Germinal center (tissue), 1 donor: ENCODE measurements at places on chromosomes 2 and 18.

DNA sequence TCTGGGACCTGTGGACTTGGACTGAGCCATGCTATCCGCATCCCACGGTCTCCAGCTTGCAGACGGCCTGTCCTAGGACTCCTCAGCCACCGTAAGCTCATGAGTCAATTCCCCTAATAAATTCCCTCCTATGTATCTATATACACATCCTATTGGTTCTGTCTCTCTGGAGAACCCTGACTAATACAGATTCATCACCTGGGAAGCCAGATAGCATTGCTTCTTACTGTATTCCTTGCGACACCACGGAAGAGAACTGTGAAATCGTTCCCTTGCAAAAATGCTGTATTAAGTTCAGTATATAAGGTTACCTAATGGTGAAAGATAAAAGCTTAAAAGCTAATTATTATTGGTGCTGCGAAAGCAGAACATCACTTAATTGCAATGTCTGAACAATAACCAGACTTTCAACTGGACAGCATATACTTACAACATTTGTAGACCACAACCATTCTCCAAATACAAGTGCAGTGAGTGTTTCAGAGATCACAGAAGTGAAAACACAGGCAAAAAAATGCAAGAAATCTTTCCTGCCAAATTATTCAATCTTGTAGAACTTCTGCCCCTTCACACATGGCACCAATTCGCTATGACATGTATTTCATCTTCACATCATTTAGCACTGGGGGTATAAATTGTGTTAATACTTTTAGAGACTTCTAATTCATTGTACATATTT lies 352.9 kb downstream of the TXNL1 start:
- DNase-seq = no peak

DNA sequence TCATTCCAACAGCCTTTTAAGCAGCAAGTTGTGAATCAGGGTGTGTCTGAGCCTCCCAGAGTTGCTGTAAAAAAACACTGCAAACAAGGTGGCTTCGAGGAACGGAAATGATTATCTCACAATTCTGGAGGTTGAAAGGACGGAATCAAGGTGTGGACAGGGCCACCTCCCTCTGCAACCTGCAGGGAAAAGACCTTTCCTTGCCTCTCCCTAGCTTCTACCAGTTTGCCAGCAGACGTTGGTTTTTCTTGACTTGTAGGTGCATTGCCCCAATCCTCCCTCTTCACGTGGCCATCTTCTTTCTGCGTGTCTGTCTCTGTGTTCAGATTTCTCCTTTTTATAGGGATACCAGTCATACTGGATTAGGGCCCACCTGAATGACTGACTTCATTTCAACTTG lies 24.8 kb upstream of the TMEM131 start:
- no peak for DNase-seq

GRCh38 chr2:161353543-161353942 lies 45.3 kb downstream of the PSMD14 start:
- DNase-seq = no peak

GRCh38 chr2:216546641-216547403 lies 48.2 kb downstream of the RPL37A start:
- no peak for DNase-seq

DNA sequence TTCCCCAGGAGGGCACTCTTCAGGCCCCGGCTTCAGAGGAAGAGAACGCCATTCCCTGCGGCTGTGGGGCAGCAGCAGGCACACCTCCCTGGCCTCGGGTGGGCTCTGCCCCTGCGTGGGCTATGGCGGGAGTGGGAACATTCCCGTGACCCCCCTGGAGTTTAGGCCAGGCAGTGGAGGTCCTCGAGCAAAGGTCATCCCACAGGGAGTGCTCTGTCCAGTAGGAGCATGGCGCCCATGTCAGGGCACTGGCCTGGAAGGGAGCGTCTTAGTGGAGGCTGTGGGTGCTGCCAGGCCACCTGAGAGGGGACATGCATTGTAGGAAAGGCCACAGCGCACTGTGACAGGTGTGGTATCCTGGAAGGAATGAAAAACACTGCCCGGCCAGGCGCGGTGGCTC lies 9.2 kb upstream of the NFATC1 start:
- no peak for DNase-seq

GRCh38 chr2:136059036-136059472 lies 58.9 kb downstream of the CXCR4 start:
- DNase-seq = no peak

GRCh38 chr2:2563309-2563860 lies 232.3 kb upstream of the MYT1L start:
- no peak for DNase-seq

DNA sequence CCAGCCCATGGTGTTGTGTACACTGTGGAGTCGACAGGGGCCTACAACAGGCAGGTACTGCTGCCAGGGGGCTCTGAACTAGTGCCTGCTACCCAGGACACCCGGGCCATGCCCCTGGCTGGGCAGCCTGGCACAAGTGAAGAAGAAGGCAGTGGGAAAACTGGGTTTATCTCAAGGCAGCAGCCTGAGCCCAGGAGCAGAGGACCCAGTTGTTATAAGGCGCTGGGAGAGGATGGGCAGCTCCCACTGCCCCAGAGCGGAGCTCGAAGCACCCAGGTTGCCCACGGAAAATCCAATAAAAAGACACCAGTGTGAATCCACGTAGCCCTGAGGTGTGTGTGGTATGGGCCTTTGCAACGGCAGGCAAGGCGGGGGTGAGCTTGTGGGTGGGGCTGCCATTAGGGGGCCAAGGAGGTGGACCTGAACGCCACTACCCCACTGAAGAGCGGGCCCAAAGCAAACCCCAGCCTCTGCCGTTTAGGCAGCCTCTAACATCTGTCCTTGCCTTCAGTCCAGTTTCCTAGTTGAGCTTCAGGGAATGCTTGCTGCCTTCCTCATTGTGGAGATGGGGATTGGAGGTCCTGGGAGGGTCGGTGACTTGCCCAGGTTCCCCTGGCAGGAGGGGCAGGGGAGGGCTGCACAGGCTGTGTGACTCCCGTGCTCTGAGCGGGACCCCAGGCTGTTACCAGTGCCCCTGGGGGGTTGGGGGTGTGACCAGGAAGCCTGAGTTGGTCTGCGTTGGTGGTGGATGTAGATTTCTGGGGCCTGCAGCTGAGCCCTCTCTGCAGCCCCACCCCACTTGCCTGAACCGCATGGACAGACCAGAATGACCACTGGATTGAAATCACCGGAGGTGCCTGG lies 16.0 kb downstream of the ARID5A start:
- DNase-seq = no peak

DNA sequence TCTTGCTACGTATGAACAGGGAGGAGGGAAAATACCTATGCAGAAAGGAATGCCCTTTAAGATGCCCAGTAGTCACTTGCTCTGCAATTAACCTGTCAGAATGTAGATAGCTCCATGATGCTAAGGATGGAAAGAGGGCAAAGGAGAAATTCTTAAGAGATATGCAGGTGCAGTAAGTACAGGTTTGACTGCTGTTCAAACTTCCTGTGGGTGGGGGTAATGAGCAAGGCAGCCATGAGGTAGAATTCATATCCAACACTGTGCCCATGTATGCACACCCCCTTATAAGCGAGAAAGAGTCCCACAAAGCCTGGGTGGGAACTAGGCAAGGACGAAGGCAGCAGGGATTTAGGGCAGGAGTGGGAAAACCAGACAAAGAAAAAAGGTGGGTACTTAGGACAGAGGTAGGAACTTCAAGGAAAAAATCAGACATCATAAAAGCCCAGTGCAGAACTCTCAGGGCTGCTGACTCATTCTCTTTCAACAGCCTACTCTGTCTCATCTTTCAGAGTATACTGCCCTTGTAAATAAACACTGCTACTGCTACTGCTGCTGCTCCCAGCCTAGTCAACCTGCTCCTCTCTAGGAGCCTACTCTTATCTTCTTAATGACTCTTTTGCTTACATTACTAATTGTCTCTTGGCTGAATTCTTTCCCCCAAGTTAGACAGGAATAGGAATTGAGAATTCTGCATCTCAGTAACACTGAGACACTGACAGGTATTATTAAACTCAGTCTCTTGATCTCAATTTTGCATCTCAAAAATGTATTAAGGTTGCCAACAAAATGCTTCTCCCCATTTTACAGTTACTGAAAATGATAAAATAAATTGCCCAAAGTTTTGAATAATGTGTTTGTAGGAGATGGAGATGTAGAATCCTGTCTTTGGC lies 189.0 kb downstream of the PTH2R start:
- no peak for DNase-seq

DNA sequence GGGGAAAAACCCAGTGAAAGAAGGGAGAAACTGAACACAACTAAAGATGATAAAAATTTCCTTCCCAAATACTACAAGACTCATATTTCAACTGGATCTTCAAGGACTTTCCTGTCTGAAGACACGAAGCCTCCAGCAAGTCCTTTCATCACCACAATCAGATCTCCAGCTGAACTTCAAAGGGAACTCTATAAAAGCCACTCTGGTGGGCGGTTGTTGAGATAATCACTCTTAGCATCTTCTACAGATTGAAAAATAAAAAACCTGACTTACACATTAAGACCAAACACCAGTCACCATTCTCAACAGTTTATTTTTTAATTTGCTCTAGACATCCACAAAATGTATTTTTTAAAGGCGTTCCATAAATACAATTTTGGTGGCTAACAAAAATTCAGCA lies 4.4 kb downstream of the REV1 start:
- no peak for DNase-seq

- DNase-seq = no peak
These were observed 83.0 kb upstream of the CHRNA1 start for GRCh38 chr2:174846941-174847938.

GRCh38 chr2:205500065-205500464 lies 182.2 kb upstream of the NRP2 start:
- DNase-seq = no peak

DNA sequence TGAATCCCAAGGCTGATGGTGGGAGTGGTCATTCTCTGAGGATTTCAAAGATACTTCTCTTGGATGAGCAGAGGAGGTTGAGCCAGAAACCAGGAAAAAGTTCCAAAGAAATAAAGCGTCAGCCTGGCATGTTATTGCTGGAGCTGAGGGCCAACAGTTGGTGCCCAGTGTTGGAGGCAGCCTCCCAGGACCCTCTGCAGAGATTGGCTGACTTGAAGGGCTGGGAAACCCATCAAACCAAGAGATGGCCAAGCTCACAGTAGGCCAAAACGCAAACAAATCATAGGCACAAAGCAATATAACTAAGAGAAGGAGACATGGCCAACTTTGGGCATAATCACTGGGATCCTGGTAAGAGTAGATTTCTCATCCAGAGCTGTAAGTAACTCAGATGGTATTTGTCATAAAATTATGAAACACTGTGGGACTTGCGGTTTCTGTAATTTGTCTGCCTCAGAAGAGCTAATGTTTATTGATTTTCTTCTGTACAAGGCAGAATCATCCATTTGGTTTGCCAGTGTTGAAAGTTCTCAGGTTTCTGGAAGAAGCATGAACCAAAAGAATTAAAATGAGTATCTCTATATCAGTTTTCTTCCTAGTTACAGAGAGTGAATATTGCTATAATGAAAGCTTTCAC lies 108.3 kb downstream of the ATL2 start:
- DNase-seq = no peak

GRCh38 chr2:136282251-136282650 lies 164.3 kb upstream of the CXCR4 start:
- DNase-seq = no peak

- no peak for DNase-seq
These were observed 42.3 kb downstream of the NOL10 start for GRCh38 chr2:10647441-10647840.

DNA sequence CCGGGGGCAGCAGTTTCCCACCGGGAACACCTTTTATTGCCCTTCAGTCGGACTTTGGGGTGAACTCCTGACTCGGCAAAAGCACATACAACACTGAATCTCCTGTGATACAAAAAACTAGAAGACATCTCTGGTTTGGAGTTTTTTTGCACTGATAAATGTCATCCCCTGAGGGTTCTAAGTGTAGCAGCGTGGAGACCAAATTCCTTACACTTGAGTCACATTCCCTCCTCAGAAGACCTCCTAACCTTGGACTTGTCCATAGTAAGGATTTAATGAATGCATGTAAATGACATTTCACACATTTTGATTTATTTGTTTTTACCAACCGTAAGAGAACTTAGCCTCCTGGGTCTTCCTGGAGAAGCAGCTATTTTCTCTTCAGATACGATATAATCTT lies 54.0 kb upstream of the GPR45 start:
- DNase-seq = no peak

DNA sequence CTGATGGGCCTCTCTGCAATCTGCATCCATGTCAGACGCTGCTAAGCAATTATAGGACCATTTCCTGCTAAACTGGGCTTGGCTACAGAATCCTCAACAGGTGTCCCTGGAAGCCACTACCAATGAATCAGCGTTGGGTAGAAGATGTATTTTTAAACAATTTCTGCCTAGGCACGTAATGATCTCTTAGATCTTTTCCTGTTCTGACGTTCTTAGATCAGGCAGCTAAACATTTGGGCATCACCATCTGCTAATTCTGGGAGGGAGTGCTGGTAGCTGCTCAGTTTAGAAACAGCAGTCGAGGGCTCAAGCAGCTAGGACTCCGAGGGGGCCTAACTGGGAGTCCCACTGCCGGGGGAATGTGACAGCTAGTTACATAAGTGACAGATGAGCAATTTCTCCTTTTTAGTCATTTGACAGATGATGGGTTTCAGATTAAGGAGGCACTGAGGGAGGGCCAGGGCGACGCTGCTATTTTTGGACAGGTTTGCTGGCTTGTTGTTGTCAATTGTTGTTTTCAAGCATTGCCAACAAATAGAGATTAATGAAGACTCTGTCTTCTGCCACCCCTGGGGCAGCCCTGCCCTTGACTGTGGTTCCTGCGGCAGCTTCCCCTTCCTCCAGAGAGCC lies 92.7 kb downstream of the MRO start:
- DNase-seq = no peak

GRCh38 chr2:38344813-38345212 lies 32.3 kb downstream of the ATL2 start:
- no peak for DNase-seq

- no peak for DNase-seq
These were observed 694 bp downstream of the UNC50 start for GRCh38 chr2:98608962-98609604.

DNA sequence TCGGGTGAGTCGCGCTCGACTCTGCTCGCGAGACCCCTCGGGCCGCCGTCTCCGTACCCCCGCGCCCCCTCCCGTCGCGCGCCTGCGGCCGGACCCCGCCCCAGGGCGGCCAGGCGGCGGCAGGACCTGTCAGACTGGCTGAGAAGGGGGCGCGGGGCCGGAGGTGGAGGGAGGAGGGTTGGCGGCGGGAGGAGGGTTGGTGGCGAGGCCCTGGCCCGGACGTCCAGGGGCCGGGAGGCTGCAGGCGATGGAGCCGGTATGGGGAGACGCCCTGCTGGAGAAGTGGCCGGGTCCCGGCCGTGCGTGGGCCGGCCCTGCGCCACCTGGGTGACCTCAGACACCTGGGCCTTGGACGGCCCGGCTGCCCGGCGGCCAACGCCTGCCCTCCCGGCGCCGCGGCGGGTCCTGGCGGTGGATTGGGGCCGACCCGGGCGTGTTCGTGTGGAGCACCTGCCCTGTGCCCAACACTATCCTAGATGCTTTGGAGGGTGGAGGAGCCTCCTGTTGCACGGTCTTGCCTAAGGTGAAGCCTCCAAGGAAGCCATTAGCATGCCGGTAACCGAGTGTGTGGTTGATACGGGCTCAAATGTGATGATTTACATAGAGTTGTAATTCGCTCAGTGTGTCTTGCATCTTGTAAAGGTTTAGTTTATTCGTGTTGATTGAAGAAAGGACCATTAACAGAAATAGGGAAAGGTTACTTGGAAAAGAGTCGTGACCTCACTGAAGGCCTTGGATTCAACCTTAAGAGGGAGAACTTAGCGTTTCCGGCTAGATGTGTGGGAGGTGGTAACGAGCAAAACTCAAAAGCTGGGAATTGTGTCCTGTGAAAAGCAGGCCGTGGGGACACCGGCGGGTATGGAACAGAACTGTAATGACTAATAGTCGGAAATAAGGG lies 550 bp downstream of the MYL12B start:
- peak; percentile 23 for DNase-seq

GRCh38 chr18:62999392-62999791 lies 284.1 kb downstream of the PHLPP1 start:
- DNase-seq = no peak
